ENCODE measurements at places on chromosomes 1 and 21.

DNA sequence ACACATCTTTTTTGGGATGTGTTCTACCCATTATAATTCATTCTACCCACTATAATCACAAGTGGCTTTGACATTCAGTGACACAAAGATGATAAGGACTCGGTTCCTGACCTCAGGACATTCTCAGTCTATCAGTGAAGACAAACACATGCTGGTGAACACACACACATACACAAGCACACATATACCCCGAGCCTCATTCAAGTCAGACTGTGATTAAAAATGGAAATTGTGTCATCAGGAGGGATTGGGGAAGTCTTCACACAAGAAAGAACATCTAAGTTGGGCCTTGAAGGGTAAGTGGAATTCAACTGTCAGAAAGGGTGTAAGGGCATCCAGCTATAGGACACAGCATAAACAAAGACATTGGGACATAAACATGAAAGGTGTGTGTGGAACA, 2.6 kb upstream of the LAD1 start:
- DNase-seq: no peak

DNA sequence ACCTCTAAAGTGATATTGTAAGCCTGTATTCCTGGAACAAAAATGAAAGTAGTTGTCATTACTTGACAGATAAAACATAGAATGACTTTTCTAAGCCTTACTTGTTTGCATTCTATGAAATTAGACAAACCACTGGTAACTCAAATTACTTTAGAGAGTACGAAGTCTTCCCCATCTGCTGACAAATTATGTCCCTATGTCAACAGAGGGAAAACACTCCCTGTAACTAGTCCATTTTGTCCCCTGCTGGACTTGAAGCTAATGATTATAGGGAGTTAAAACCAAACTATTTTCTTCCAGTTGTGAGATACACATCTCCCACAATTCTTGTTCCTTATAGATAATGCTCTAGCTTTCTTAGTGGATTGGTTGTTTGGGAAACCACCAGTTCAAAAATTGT, 39.6 kb downstream of the GREM2 start:
- DNase-seq: no peak

GRCh38 chr1:170310951-170311350, 165.2 kb downstream of the NTMT2 start:
- no peak for DNase-seq

- DNase-seq: no peak
Measured at GRCh38 chr1:37038227-37039093, 4.1 kb upstream of the GRIK3 start.

- DNase-seq: peak; percentile 89
Measured at GRCh38 chr1:156356875-156357534, 12.0 kb upstream of the RHBG start.

GRCh38 chr1:207791290-207791689, 39.4 kb downstream of the CD46 start:
- no peak for DNase-seq
